ENCODE measurements at places on chromosomes 3 and 15.

DNA sequence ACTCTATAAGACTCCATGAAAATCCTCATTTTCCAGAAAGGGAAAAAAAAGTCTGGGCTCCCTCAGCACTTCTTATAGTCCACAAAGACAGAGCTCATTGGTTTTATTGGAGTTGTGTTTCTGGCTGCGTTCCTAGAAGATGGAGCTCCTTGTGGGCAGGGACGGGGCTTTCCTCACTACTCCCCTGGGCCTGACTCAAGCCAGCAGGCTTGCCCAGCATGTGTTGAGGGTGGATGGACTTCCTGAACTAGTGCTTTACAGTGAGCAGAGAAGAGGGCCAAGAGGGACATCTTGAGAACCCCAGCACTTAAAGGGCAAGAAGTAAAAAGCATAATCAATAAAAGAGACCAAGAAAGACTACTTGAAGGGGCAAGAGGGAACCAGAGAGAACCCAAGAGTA, 43.2 kb upstream of the EPHB1 start:
- H3K4me3 ChIP-seq: no peak overlapping the region
- H3K4me1 ChIP-seq: no peaks in the 10 kb centered on the region
- H3K27ac ChIP-seq: no peak overlapping the region
- DNase-seq: no peak
- peaks cover 13% of the 10 kb centered on the region for H3K27me3 ChIP-seq
- H3K36me3 ChIP-seq: no peaks in the 10 kb centered on the region

DNA sequence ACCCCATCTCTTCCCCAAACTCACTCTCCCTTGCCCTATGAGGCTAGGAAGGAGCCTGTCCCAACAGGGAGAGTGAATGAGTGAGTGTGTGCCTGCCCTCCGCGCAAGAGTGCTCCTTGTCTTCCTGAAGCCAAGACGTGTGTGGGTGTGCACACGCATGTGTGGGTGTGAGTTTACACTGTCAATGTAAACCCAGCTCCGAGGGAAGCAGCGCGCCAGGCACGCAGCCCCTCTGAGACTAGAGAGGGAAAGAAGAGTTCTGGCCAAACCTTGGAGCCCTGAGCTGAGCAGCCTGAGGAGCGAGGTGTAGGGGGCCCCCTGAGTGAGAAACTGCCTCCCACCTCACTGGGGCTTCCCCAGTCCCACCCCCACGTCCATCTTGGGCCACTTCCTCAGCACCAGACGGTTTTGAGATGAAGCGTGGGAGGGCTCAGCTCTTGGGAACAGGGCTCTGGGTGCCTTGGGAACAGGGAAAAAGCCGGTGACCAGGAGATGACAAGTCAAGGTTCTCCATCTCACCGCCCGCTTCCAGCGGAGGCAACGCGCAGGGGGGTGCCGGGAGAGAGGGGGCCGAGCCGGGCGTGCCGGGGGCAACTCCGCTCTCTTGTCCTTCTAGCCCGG, 5.1 kb downstream of the MECOM start:
- H3K4me1 ChIP-seq: peaks cover 18% of the 10 kb centered on the region
- H3K36me3 ChIP-seq: peaks cover 2% of the 10 kb centered on the region
- DNase-seq: no peak
- H3K27ac ChIP-seq: no peak overlapping the region
- peak overlapping the region; percentile 43 for H3K4me3 ChIP-seq
- peaks cover 36% of the 10 kb centered on the region for H3K27me3 ChIP-seq

GRCh38 chr3:151979906-151980305, 106.5 kb downstream of the SUCNR1 start:
- H3K4me3 ChIP-seq: no peak overlapping the region
- H3K4me1 ChIP-seq: no peaks in the 10 kb centered on the region
- H3K27me3 ChIP-seq: peaks cover 1% of the 10 kb centered on the region
- H3K27ac ChIP-seq: no peak overlapping the region
- no peaks in the 10 kb centered on the region for H3K36me3 ChIP-seq

GRCh38 chr3:160981217-160981938, 123.8 kb downstream of the B3GALNT1 start:
- no peak overlapping the region for H3K4me3 ChIP-seq
- peaks cover 4% of the 10 kb centered on the region for H3K36me3 ChIP-seq
- peaks cover 15% of the 10 kb centered on the region for H3K4me1 ChIP-seq
- peak overlapping the region; percentile 19 for H3K27ac ChIP-seq

- DNase-seq: no peak
- no peak overlapping the region for H3K27ac ChIP-seq
- H3K36me3 ChIP-seq: no peaks in the 10 kb centered on the region
Observed at GRCh38 chr15:36265422-36265821, 314.0 kb upstream of the CDIN1 start.

DNA sequence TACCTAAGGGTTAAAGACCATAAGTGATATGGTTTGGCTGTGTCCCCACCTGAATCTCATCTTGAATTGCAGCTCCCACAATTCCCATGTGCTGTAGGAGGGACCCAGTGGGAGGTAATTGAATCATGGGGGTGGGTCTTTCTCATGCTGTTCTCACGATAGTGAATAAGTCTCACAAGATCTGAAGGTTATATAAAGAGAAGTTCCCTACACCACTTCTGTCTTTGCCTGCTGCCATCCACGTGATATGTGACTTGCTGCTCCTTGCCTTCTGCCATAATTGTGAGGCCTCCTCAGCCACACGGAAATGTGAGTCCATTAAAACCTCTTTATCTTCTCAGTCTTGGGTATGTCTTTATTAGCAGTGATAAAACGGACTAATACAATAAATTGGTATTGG, 75.0 kb upstream of the CADPS start:
- no peaks in the 10 kb centered on the region for H3K27me3 ChIP-seq
- DNase-seq: no peak
- H3K27ac ChIP-seq: no peak overlapping the region
- H3K4me3 ChIP-seq: no peak overlapping the region

GRCh38 chr3:70658513-70659310, 346.3 kb upstream of the MDFIC2 start:
- peaks cover 1% of the 10 kb centered on the region for H3K27me3 ChIP-seq
- H3K4me1 ChIP-seq: no peaks in the 10 kb centered on the region
- H3K27ac ChIP-seq: no peak overlapping the region
- no peak for DNase-seq
- no peak overlapping the region for H3K4me3 ChIP-seq

- no peak overlapping the region for H3K4me3 ChIP-seq
- peaks cover 2% of the 10 kb centered on the region for H3K4me1 ChIP-seq
- no peak overlapping the region for H3K27ac ChIP-seq
- H3K27me3 ChIP-seq: peaks cover 24% of the 10 kb centered on the region
Observed at GRCh38 chr15:69631978-69632377, 179.4 kb downstream of the RPLP1 start.
